ENCODE measurements at places on chromosomes 16 and 17.

DNA sequence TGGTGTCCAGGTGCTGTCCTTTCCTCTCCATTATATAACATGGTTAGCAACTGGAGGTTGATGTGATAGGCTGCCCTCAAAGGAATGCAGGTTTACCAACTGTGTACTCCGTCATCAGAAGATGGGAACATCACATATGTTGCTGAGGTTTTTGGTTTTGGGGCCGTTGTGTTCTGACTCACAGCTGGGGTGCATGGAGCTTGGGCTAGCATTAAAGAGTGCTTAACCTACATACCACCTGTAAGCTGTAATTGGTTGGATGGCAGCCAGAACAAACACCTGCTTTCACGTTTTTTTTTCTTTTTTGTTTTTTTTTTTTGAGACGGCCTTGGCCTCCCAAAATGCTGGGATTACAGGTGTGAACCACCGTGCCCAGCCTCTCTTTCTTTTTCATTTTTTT lies 20.9 kb downstream of the TMEM11 start:
- DNase-seq = no peak

GRCh38 chr16:88928405-88929090 lies 48.5 kb downstream of the CBFA2T3 start:
- no peak for DNase-seq

DNA sequence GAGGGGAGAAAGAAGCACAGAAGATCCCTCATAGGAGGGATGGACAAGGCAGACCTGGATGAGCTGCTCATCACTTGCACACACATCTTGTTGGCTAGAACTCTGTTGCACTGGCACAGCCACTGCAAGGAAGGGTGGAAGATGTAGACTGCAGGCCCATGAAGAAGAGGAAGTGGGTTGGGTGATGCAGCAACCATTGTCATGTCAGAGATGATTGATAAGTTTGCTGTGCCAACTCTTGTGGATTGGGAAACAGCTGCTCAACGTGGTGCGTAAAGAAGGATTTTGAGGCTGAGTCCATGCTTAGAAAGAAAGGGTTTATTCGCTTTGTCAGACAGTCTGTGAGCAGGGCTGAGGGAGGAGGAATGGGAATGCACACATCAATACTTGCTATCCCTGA lies 161.4 kb upstream of the MPHOSPH6 start:
- no peak for DNase-seq

- no peak for DNase-seq
These were observed 12.0 kb upstream of the KCNJ18 start for GRCh38 chr17:21680366-21680765.

All from stimulated activated CD8-positive, alpha-beta memory T cell treated with anti-CD3 and anti-CD28 coated beads, Interleukin-7, amount 100 ng/mL, for 1 hour (primary cell).